ENCODE measurements at places on chromosomes 11 and 22.

DNA sequence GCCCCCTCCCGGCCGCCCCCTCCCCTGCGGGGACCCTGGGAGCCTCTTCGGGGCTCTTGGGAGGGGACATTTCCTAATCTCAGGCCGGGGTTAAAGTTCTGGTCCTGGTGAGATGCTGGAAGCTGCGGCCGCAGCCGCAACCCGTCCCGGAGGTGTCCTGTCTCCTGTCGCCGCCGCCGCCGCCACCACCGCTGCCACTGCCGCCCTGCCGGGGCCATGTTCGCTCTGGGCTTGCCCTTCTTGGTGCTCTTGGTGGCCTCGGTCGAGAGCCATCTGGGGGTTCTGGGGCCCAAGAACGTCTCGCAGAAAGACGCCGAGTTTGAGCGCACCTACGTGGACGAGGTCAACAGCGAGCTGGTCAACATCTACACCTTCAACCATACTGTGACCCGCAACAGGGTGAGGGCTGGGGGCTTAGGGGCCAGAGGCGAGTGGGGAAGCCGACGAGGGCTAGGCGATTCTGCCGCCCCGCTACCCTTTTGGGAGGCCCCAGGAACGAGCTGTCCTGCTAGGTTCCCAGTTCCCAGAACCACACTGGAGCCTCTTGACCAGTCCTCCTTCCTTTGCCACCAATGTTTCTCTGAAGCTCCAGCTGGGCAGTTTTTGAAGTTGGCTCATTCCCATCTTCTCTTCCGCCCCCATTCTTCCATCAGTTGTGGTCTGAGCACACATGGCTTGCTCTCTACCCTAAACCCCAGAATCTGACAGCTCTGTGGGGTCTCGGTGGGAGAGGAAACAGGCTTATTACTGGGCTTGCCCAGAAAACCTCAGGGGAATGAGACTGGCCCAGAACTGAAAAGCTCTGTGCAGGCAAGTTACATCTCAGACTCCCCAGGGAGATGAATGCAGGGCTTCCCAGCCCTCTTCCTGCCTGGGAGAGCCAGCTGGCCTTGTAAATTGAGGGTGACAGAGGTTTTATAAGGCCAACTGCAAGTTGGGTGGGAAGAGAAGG, 781 bp downstream of the SIDT2 start:
- DNase-seq = peak; percentile 17

DNA sequence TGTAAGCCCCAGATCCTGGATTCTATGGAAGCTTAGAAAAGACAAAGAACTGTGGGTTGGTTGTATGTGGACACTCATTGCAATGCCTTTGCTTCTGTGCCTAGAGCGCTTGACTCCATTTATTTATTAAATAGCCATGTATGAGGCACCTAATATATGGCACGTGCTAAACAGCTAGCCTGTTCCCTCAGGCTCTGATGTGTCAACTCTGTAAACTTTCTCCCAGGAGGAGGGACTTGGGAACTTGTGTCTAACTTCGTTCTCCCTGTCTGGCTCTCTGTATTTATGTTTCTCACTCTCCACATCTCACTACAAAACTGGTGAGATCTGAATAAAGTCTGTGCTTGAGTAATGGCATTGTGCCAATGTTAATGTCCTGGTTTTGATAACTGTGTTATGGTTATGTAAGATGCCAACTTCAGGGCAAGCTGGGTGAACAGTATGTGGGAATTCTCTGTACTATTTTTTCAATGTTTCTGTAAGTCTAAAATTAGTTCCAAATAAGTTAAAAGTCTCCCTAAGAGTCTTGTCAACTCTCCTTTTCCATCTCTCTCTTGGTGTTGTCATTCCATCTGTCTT, 34.1 kb upstream of the ZBTB16 start:
- DNase-seq = no peak

DNA sequence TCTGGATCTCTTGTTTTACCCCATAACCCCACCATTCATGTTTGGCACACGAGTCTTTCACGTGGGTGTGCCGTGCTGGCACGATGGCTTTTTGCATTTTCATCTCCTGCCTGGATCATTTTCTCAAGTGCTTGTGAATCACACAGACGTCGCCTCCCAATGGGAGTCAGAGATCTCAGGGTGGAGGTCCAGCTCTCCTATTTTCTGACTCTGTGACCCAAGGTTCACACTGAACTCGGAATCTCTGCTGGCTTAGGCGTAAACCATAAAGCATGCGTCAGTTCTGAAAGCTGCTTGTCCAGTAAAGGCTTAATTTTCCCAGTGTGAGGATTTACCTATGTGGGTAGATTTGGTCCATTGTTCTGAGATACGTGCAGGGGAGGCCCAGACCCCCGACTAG, 16.0 kb upstream of the C22orf42 start:
- DNase-seq = no peak

- peak; percentile 40 for DNase-seq
These were observed 26.9 kb upstream of the CSTF3 start for GRCh38 chr11:33187998-33188722.

DNA sequence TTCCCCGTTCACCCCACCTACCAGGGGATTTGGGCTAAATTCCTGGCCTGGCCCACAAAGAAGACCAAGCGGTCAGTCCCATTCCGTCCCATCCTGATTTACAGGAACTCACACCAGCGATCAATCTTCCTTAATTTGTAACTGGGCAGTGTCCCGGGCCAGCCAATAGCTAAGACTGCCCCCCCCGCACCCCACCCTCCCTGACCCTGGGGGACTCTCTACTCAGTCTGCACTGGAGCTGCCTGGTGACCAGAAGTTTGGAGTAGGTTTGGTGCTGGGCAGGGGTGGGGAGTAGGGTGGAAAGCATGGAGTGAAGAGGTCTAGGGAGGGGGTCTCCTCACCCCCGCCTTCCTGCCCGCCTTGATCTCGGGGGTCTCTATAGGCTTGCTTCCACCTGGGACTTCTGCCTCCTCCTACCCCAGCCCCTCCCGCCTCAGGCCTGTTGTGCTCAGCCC, at the start of gene SERPING1:
TSS of gene SERPING1 (plus strand) at position 225 of the 455 bp plus-strand sequence. CDS start 586 bp downstream, outside the sequence.
- no peak for DNase-seq

GRCh38 chr22:24521791-24522245, 26.7 kb downstream of the UPB1 start:
- DNase-seq = peak; percentile 83

GRCh38 chr22:41478473-41478872, 9.6 kb downstream of the ACO2 start:
- DNase-seq = no peak

GRCh38 chr11:61023966-61024295, 52.5 kb downstream of the CD6 start:
- DNase-seq = no peak

- no peak for DNase-seq
These were observed 212.0 kb upstream of the CHORDC1 start for GRCh38 chr11:90434858-90435257.

DNA sequence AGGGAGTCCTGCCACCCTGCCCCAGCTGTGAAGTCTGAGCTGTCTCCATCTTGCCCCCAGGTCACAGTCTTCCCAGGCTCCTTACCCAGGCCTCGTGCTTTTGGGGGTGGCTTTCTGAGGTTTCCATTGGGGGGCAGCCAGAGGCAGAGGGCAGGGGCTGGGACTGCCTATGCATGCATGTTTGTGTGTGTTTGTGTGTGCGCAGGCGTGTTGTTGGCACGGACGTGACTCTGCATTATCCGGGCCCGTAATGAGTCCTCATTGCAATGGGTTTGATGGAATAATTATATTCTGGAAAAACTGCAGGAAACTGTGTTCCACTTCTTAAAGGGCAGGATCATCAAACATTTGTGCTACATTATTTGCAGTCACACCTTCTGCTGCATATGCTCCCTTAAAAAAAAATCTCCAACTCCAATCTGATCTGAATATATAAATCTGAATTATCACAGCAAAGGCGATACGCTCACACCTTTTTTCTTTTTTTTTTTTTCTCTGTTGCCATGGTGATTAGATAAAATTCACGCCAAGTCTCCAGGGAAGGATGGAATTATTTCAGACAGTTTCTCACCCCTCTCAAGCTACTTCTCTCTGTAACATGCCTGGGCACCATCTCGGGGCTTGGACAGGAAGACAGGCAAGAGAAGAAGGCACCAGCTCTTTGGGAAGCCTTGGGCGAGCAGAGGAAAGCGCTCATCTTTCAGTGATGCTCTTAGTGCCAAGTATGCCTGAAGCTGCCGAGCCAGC, 45.9 kb downstream of the DSCAML1 start:
- no peak for DNase-seq

GRCh38 chr11:116641561-116642045, 131.2 kb downstream of the BUD13 start:
- peak; percentile 68 for DNase-seq

DNA sequence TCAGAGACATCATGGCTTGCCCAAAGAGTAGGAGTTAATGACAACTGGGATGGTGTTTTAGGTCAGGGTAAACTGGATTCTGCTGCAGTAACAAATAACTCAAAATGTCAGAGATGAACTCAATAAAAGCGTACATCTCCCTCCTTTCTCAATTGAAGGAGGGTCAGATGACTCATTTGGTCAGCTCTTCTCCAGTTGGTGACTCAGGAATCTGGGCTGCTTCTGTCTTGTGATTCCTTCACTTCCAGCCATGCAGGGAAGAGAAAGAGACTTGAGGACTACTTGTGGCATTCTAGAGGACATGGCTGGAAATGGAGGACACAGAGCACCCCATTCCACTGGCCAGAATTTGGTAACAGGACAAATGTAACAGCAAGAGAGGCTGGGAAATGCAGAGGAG, 3.2 kb upstream of the SYT13 start:
- no peak for DNase-seq

DNA sequence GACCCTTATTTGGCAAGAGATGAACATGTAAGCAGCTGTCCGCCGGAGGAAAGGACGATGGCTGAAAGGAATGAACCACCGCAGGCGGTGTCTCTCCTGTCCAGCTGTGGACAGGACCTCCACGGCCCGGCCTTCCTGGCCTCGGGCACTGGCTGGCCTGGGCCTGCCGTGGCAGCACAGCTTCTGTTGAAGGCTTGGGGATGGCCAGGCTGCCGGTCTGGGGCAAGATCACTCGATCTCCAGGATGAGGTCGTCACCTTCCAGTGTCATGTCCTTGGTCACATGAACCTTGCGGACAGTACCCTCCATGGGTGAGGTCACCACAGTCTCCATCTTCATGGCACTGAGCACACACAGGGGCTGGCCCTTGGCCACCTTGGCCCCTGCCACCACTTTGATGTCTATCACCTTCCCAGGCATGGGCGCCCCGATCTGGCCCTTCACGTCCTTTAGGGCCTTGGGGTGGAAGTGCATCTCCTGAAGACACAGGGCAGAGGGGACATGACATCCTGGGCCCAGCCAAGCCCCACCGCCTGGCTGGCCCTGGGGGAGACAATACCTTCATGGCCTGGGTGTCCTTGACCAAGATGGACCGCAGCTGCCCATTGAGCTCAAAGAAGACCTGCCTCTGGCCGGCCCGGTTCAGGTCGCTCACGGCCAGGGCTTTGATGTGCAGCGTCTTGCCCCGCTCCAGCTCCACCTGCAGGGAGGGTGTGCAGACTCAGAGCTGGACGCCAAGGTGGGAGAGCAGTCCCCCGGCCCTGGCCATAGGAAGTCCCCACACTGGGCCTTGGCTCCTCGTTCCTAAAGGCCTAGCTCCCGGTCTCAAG, 5.6 kb downstream of the RCE1 start:
- no peak for DNase-seq

GRCh38 chr11:9972989-9973388, 309.1 kb downstream of the SWAP70 start:
- peak; percentile 20 for DNase-seq

DNA sequence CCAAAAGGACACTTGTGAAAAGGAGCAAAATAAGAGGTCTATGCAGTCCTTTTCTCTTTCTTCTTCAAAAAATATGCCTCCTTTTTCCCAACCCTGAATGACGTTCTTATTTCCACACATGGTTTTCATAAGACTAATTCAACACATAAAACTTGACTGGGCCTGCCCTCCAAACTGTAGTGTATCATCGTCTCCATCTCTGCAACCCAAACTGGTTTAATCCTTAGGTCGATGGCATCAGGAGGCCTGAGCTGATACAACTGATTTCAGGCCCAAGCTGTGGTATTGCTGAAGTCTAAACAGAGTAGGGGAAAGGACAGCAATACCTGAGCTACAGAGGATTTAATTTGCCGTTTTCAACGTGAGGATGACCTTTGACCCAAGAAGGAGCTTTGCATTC, 130.0 kb upstream of the MTNR1B start:
- DNase-seq = no peak

GRCh38 chr11:95863486-95864140, 60.3 kb downstream of the MTMR2 start:
- no peak for DNase-seq

DNA sequence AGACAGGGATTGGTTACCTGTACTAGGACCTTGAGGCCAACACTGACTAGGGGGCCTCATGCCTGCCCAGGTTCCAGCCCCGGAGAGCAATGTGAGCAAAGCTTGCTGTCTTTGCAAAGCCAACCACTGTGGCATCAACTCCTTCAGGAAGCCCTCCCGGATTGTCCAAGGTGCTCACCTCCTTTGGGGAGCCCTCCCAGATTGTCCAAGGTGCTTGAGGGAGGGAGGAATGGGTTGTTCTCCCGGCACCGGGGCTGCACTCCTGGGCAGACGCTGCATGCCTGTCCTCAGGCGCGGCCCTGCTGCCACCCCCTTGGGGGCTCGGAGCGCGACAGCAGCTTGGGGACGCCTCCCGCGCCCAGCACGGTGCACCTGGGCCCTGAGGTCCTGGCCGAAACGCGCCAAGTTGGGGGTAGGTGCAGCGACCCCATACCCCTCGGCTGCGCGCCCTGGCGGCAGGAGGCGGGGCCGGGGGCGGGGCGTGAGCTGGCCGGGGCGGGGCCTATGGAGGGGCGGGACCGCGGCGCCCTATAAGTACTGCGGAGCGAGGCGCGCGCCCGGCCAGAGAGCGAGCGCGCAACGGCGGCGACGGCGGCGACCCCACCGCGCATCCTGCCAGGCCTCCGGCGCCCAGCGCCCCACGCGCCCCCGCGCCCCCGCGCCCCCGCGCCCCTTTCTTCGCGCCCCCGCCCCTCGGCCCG, at the start of gene CD81:
TSS of gene CD81 (plus strand) at position 560 of the 701 bp plus-strand sequence. CDS start 240 bp downstream, outside the sequence.
- peak; percentile 10 for DNase-seq

- DNase-seq = no peak
These were observed 54.5 kb upstream of the HSPA8 start for GRCh38 chr11:123116486-123116885.

DNA sequence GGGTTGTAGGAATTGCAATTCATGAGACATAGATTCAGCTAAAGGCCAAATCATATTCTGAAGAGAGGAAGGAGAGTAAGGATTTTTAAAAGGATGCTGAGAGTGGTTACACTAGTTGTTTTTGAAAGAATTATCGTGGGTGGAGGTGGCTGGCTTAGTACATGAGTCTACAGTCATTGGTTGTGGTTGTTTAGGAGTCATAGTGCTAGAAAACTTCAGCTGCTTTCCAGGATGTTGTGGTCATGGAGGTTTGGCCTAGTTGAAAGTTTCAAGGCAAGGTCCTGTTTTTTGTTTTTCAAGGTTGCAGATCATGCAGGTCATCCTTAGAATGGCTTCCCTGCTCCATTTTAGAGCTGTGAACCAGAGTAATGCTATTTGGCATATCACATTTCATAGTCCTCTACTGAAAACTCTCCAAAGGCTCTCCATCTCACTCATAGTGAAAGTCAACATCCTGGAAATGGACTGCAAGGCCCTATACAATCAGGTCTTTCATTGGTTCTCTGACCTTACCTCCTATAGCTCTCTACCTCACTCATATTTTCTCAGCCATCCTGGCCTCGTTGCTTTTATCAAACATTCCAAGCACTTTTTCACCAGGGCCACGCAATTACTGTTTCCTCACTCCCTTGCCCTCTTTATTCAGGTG, 26.1 kb upstream of the ZBTB44 start:
- no peak for DNase-seq
